ENCODE measurements at places on chromosomes 1 and 21.

DNA sequence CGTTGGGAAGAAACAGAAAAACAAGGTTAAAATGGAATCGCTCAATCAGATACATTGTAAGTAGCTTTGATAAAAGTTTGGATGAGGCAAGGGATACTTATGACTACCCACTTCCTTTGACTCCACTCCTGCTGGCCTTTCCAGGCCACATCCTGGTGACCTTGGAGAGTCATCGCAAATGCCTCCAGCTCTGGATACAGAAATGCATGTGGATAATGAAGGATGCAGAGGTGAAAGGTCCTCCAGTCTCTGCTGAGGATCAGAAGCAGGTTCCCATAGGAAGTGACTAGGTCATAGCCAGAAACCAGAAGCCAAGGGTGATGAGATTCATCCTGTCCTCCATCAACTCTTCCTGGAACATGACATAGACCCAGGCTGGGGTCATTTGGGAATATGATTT is 6.2 kb upstream of the CAMK1G start:
- no peak for DNase-seq

DNA sequence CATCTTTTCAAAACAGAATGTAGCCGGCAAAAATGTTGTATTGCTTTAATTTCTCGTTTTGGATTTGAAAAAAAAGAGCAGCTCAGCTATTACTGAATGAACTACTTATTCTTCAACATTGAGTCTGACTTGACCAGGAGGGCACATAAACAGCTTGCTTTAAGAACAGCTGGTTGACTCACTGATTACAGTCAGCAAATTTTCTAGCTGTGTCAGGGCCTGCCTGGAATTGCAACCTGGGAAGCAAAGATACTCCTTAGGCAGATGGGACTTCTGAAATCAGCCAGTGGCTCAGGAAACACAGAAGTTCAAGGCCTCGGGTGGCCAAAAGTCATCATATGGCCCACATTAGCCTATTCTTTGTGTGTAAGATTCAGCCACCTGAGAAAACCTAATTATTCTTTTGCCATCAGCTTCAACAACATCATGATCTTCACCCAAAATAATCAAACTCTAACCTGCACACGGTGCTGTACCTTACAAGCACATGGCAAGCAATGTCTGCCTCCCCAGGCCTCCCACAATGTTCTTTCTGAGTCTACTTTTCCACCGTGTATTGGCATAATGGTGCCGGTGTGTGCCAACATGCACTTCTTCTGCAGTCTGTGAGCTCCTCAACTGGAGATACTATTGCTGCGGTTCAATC is 307.2 kb downstream of the HHIPL2 start:
- DNase-seq, result no peak

DNA sequence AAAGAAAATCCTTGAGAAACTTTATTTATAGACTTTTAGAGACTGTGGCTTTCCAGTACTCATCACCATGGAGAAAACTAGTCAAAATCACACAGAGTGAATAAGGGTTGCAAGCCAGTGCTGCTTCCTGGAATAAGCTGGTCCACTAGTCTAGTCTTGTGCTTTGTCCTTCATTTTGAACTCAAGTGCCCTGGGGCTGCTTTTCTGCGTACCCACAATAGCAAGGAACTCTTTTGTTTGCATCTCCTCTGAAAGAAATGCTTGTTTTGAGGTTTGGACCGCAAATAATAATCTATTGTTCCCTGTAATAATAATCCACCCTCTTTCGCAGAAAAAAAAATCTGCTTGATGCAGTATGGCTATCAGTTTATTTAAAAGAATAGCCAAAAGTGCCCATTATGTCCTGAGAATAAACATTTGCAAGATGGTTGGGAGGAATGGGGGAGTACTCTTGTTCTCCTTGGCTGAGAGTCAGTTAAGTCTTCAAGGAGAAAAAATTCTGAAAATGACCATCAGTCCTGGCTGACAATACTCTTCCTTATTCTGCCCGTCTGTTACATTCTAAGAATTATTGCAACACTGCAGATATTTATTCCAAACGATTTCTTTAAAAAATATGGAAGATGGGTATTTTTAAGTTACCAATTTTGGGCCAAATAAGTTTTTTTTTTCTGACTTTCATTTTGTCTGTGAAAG is 41.9 kb downstream of the MPZL1 start:
- DNase-seq, result no peak

GRCh38 chr21:44057960-44058651 is 46.0 kb downstream of the TRAPPC10 start:
- DNase-seq, result no peak

GRCh38 chr1:90509225-90510048 is 207.7 kb downstream of the BARHL2 start:
- DNase-seq, result no peak

DNA sequence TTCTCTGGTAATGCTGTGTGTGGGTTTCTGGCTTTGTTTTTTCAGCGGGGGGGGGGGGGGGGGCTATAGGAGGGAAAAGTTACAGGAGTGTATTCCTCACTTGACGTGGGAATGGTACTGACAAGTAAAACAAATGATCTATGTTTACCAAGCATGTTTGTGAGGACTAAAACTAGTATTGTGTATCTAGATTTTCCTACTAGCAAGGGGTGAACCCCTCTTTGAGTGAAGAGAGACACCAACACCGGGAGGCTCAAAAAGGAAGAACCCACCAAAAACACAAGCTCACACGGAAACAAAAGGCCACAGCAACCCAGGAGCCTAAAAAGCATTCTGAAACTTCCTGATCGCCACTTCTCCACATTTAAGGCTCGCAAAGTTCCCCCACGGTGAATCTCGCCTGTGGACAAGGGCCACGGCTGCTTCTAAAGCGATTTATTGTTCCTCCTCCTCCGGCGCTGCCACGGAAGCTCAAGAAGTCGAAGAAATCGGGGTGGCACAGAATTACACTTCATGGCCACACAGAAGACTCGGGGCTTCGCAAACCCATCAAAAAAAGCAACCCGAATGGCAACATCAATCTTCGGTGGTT is 703 bp downstream of the PUM1 start:
- no peak for DNase-seq

GRCh38 chr1:193068013-193068412 is 8.6 kb downstream of the RO60 start:
- DNase-seq, result no peak

GRCh38 chr21:43782431-43783097 is 6.5 kb upstream of the CSTB start:
- no peak for DNase-seq

GRCh38 chr1:85612704-85613361 is 32.3 kb downstream of the CCN1 start:
- no peak for DNase-seq

DNA sequence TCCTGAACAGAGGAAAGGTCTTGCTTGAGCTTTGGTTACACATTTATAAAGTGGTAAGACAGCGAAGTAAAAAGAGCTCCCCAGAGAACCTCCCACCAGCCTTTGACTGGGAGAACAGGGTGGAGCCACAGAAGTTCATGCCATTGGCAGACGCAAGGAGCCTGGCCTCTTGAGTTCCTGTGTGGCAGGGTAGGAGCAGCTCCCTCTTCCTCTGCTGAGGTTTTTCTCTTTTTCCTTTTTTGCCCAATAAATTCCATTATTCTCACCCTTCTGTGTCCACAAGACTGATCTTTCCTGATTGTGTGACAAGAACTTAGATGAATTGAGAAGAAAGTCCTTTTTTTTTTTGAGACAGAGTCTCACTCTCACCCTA is 4.3 kb downstream of the THEM4 start:
- DNase-seq, result no peak

DNA sequence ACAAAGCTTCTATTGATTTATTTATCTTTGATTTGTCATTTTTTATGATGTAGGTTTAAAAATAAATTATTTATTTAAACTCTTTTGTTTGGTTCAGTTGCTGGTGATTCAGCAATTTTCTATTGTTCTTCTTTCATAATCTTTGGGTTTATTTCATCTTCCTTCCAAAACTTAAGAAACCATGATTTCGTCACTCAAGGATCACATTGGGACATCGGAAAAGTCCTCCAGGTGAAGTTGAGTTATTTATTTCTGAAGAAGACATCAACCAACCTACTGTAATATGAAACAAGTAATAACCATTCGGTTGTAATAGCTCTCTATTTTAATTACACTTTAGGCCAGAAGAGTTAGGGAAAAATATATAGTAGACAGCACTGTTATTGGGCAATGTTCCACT is 23.0 kb upstream of the WLS start:
- no peak for DNase-seq

Data from omental fat pad (tissue), 4 donors.